ENCODE measurements at places on chromosomes 3 and 15.

- DNase-seq: no peak
Measured at GRCh38 chr3:191030491-191030890, 168.0 kb upstream of the GMNC start.

DNA sequence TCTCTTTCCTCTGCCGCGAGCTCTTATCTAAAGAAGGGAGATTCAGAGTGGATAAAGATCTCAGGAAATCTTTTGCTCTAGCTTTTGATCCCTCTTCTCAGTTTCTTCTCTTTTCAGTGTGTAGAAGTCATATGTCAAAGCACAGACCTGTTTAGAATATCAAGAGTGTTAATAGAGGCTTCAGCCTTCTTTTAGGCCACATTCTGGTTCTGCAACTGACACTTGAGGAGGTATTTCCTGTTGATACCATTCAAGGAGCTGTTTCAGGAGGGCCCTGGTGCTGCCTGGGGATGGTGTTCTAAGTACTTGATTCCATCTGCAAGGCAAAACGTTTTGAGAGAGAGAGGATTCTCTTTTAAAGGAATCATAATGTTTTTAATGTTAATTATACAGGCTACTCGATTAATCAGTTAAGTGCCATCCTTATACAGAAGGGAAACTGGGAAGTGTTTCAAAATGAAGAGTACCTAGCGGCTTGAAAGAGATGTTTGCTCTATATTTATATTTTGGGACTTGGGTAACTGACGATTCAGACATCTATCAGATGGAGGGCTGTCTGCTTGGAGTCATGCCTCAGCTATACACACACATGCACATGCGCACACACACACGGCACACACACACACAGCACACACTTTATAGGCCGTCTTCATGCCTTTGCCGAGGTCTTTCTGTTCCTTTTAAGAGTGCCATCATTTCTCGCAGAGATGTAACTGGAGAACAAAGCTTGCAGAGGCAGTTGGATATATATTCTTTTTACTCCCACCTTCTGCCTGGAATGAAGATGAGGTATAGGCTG is 313.9 kb downstream of the PTPRG start:
- DNase-seq: no peak

DNA sequence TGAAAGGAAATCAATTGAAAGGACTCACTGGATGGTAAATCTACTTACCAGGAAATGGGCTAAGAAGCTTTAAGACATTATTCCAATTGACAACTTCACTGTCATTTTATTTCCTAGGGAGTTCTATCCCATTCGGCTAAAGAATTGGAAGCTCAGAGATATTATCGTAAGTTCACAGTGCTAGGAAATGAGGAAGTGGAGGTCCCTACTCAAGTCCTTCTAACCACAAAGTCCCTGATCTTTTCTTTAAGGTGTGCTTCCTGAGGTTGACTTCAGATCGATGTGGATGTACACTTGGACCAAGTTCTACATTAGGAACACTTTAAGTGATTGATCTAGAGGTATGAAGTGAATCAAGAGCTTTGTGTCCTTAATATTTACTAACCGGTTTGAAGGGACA is 63.6 kb downstream of the MDFIC2 start:
- DNase-seq: no peak

- no peak for DNase-seq
Measured at GRCh38 chr15:77162872-77163633, 92.1 kb upstream of the TSPAN3 start.

DNA sequence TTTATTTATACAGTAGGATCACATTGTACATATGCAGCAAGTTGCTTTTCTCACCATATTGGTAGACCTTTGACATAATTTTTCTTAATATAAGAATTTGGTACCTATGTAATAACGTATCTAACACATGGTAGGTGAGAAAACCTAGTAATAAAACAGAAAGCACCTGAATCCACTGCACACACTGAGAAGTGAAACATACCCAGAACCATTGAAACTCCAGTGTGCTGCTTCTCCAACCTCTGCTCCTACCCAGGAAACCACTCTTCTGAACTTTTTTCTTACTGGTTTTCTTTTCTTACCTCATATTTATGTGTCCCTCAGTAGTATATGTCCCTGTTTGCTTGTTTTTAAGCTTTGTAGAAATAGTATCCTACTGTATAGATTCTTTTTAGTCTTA is 293.0 kb downstream of the UBE2E2 start:
- no peak for DNase-seq

DNA sequence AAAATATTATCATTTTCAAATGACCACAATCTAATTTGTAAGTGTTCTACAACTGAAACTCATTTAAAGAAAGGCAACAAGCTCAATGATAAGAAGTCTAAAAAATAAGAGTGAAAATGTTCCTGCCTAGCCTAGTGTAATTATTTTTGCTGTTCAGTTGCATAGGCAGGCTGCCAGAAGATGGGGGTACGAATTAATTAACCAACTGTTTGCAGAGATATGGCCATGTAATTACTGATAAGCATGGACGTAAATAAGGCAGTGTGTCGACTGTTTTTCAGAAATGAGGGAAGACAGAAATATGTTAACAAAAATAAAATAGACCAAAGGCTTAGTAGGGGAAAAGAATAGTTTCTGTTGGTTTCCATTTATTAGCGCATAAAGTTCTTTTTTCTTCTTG is 24.7 kb upstream of the SCAANT1 start:
- no peak for DNase-seq

GRCh38 chr15:41992151-41992802 is 19.9 kb upstream of the EHD4 start:
- DNase-seq: no peak

GRCh38 chr3:44989636-44990373 is 13.8 kb downstream of the EXOSC7 start:
- DNase-seq: no peak

DNA sequence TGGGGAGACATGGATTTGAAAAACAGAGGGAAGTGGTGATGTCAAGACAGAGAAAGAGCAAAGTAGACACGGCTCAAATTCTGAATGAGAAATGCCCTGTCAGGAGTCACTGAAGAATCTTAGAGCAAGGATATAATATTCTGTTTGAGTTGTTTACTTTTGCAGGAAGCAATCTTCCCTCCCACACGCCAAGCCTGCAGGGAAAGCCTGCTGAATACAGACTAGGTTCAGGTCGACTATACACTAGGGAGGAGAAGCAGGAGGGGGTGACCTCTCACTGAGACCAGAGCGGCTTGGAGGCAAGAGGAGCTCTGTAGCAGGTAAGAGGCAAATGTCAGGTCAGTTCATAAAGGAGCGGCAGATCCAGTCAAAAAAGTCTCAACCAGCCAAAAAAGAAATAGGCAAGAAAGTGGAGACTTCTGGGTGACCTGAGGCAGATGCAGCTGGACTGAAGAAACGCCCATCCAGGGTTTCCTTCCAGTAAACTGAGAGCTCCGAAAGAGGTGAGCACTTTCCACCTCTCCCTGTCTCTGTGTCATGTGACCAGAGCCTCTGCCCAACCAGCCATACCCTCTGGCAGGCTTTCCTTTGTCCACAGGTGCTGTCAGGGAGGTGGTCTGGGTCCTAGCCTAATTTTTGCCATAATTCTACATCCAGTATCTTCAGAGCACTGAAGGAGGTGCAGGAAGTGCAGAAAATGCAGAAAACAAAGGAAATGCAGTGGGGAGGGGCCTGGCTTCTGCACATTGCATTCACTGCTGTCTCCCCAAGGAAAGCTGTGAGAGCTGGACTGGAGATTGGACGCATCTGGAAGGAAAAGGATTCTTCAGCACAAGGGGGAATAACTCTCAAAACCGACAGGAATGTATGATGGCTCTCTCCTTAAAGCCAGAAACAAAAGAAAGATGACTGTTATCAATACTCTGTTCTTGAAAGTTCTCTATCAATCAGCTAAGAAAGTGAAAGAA is 37.8 kb upstream of the CTXND1 start:
- DNase-seq: no peak

DNA sequence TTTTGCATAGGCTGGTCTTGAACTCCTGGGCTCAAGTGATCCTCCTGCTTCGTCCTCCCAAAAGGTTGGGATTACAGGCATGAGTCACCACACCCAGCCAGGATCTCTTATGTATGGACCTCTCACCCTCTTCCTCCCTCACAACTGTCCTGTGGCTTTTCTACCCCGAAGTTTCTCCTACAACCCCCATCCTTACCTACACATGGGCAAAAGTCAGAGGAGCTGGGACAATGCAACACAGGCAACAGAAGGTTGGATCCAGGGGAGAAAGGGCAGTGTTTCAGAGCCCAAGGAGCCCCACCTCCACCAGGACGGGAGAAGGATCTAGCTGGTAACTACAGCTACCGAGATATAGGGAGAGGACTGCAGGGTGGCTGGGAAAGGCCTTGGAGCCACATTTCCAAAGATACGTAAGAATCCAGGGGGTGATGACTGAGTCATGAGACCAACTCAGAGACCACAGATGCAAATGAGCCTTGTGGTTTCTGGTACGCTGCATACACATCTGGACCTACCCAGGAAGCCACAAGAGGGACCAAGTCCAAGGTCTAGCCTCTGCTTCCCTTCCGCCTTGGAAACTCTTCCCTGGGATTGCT is 13.6 kb downstream of the IGDCC4 start:
- DNase-seq: no peak

DNA sequence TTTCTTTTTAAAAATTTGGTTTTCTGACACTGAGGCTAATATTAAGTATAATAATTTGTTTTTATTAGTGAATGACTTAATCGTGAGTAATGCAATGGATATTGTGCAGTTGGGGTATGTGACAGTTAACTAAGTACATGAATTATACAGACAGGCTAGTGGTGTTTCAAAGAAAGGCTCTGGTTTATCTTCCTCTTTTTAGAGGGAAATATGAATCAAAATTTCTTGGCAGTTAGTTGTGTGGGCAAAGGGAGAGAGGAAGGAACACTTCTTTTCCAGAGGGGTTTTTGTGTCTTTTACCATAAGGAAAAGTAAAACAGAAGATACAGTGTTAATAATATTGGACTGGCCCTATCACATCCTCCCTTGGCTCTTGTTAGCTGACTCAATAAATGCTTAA is 2.7 kb downstream of the ZNF654 start:
- no peak for DNase-seq

DNA sequence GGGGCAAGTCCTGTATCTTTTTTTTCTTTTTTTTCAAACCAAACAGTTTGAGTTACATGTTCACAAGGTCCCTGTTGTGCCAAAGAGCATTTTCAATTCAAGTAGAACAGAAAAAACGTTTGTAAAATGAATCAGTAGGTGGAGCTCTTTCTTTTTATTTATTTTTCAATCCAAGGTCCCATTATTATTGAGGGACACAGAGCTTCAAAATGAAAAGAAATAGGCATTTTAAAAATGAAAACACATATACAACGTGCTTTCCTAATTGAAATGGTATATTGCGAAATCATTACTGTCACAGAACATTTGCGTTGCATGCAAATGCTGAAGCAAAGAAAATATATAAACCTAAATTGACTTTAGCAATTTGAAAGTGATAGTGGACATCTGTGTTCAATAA is 711.0 kb downstream of the MECOM start:
- no peak for DNase-seq

DNA sequence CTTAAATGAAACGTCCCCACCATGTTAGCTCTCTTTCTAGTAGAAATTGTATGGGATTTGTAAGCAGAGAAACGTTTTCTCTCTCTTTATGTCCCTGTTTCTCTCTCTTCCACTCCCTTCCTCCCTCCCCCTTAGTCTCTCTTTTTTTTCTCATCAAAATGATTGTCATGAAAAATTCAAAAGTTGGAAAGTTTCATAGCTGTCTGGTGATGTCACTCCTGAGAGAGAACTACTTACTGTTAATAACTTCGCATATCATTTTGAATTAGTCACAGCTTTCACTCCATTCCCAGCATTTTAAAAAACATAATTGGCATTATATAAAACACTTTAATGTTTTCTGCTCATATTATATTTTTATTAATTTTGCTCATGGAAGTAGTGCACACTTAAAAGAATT is 331.1 kb downstream of the C3orf38 start:
- DNase-seq: no peak

- DNase-seq: no peak
Measured at GRCh38 chr3:124671106-124671505, 59.1 kb upstream of the UMPS start.

- DNase-seq: no peak
Measured at GRCh38 chr15:94441760-94442159, 210.4 kb downstream of the MCTP2 start.

DNA sequence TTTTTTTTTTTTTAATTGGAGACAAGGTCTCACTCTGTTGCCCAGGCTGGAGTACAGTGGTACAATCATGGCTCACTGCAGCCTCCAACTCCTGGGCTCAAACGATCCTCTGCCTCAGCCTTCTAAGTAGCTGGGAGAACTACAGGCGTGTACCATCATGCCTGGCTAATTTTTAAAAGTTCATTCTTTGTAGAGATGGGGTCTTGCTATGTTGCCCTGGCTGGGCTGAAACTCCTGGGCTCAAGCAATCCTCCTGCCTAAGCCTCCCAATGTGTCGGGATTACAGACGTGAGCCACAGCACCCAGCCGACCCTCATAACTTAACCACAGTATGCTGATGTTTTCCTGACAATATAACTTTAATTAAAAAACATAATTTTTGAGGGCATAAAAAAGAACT is 24.3 kb downstream of the IL17RD start:
- DNase-seq: no peak

DNA sequence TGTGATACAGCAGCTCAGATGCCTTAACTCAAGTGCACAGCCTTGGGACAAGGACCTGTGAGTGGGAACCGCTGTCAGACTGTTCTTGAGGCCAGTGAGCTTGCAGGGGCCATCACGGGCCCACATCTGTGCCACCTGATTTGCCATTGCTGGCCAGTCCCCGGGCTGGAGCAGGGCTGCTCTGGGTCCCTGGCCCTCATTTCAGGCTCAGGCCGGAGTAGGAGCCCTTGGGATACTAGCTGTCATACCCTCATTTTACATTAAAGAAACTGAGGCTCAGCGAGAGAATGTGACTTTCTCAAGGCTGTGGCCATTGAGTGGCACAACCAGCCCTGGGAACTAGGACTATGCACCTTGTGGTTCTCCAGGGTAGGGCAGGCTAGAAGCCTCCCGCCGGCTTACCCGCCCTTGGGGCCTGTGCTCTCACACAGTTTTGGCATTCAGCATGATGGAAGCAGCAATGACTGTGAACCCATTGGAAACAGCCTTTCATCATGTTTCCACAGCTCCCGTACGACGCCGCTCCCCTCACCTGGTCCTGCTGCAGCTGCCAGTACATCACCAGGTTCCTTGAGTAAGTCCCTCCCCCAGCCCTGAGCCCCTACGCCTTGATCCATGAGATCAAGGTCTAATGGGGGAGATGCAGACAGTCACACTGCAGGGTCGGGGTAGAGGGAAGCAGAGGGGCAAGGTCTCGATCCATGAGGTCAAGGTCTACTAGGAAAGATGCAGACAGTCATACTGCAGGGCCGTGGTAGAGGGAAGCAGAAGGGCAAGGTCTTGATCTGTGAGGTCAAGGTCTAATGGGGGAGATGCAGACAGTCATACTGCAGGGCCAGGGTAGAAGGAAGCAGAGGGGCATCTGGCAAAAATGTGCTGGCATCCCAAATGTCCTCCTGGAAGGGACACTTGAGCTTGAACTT is 42.2 kb downstream of the GOLGA6L10 start:
- no peak for DNase-seq

DNA sequence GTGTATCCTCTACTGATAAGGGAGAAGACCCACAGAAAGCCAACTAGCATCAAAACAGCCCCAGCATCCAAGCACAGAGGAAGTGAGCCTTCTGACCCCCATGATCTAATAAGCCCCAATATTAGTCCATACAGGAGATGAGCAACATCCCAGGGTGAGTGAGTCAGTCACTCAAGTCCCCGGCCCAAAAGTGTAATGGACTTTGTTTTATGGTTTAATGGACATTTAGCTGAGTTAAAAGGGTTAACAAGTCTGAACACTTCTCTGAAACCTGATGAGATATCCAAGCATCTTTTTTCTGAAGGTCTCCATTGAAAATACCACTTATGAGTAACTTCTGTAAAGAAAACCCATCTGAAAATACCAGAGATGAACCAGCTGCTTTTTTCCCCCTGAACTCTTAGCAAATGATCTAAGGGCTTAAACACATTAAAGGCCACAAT is 115.6 kb downstream of the GREM1 start:
- DNase-seq: no peak

All from hippocampal formation (tissue), 2 donors.